ENCODE measurements at places on chromosomes 3 and 15.

GRCh38 chr3:197300361-197300760 lies 1.9 kb upstream of the DLG1 start:
- DNase-seq, result no peak

GRCh38 chr3:127443581-127444375 lies 146.8 kb downstream of the TPRA1 start:
- no peak for DNase-seq

DNA sequence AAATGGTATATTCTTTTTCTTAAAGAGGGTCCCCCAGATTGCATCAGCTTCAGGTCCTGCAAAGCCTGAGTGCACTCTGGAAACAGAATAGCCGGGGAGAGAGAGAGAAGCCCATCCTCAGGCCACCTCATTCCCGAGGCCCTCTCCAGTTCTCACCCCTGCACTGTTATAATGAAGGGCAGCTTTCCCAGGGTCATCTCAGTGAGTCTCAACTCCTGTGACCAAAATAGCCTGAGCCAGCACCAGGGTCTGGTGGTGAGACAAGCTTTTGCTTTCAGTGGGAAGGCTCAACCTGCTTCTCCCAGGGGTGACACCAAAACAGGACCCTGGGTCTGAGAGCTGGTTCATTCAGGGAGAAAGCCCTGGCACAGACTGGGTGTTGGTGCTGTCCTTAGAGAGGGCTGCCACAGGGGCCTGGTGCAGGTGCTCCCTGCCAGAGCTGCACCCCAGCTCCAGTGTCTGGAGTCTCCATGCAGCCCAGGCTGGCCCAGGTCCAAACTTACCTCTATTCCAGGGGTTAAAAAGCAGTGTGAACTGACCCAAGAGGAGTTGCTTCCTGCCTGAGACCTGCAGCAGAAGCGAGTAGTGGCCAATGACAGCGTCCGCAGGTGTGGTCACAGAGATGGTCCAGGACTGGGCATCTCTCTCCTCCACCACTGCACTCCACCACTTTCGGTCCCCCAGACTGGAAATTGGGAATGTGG lies 6.1 kb downstream of the EPB42 start:
- no peak for DNase-seq

GRCh38 chr3:71083726-71084131 lies 499.8 kb downstream of the FOXP1 start:
- peak; percentile 74 for DNase-seq

DNA sequence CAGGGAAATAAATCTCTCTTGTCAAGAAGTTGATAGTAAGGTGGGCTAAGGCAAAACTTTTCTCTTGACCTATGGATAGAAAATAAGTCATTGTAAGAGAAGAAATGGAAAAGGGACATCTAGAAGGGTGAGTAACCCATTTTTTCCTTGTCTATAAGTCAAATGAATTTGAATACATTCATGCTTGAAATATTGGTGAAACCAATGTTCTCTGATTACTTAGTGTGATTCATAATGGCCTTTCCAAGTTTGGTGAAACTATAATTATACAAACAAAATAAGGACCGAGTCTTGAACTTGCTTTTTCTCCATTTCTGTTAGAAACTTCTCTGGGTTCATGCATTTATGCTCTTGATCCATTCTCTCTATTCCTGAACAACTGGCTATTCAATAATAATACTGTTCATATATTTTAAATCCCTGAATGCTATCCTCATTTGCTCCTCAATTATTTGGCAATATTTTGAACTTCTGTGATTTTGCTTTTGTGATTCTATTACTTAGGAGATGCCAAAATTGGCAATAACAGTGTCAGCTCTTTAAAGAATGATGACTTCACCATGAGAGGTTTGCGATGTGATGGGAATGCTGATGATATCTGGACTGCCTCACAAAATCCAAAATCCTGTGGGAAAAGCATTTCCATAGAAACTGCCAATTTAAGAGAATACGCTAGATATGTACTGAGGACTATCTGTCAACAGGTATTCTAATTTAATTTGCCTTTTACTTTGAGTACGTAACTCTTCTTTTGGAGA lies 12.3 kb downstream of the P2RY12 start:
- no peak for DNase-seq

All from activated CD8-positive, alpha-beta T cell treated with anti-CD3 and anti-CD28 coated beads for 36 hours (primary cell).